ENCODE measurements at places on chromosomes 6 and 20.

DNA sequence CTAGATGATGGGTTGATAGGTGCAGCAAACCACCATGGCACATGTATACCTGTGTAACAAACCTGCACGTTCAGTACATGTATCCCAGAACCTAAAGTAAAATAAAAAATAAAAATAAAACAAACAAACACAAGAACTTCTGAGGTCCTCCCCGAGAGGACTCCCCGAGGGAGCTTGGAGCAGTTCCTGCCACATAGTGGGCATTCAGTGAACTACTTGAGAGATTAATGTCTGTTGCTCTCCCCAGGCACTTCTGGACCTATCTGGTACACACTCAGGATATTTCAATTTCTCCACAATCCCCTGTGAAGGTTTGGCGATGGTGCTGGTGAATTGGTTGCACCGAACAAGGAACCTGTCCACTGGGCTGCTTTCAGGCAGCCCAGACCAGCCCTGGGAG is 311.2 kb downstream of the ESR1 start:
- DNase-seq, result no peak

GRCh38 chr6:56808871-56809359 is 146.0 kb upstream of the BEND6 start:
- no peak for DNase-seq

DNA sequence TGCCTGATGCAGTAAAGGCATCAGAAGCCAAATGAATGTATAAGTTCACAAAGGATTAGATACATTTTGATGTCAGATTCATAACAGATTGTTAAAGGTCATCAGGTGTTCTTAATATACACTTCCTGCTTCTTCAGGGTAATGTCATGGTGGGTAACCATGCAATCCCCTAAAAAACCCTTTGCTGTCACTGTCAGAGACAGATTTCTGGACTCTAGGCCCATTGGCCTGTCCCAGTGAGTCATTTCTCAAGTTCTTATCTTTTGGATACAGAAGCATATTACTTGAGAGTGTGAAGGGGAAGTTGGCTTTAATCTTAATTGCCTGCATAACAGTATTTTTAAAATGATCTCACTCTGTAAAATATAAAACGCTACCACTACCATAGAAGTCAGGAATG is 895.6 kb upstream of the MAP3K7 start:
- no peak for DNase-seq

DNA sequence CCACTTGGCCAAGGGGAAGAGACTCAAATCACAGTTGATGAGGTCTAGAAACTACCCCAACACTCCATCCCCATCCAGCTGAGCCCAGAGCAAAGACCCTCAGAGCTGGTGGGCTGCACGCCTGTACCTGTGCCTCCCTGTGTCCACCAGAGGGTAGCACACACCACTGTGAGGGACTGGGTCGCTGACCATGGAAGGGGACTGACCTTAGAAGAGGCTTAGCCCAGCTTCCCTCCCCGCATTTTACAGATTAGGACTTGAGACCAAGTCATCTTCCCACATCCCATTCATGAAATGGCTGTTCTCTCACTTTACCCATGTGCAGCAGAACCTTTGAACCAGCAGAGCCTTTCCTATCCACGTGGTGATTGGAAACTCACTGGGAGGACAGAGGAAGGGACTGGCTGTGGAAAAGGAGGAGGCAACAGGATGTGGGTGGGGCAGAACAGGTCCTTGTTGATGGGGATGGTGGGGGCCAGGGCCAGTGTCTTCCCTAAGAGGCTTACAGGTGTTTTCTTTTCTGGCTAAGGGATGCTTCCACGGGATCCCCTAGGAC is 44.3 kb downstream of the CPXM1 start:
- no peak for DNase-seq

DNA sequence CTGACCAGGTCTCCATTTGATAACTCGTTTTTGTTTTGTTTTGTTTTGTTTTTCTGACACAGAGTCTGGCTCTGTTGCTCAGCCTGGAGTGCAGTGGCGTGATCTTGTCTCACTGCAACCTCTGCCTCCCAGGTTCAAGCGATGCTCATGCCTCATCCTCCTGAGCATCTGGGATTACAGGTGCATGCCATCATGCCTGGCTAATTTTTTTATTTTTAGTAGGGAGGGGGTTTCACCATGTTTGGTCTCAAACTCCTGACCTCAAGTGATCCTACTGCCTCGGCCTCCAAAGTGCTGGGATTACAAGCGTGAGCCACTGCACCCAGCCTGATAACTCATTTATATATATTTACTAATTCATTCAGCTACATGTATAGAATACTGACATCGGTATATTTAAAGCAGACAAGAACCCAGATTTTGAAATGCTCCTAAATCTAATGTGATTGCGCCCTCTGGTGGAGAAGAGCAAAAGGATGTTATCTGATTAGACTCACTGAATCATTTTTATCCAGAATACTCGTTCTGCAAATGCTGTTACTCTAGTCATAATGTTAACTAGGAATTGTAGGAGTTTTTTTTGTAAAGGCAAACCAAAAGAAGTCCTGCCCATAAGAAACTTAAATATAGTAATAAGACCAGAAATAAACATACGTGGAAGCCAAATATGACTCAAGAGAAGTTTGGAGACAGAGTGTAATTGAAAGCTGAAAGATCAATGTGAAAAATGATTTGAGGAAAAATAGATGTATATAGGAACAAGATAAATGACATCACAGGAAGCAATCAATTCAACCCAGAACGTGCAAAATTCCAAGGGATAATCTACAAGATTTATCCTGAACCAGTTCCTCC is 5.3 kb upstream of the COL12A1 start:
- no peak for DNase-seq

DNA sequence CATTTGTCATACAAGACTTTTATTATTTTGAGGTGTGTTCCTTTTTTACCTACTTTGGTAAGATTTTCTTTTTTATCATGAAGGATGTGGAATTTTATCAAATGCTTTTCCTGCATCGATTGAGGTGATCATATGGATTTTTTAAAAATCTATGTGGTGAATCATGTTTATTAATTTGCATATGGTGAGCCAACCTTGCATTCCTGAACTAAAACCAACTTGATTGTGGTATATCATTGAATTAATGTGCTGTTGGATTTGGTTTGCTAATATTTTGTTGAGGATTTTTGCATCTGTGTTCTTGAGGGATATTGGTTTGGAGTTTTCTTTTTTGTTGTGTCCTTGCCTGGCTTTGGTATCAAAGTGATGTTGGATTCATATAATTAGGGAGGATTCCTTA is 848.1 kb upstream of the EYS start:
- DNase-seq, result no peak

All from stimulated activated CD4-positive, alpha-beta T cell treated with anti-CD3 and anti-CD28 coated beads, Interleukin-1b, Interleukin-23, amount 100 ng/mL, for 1 hour (primary cell).